CD4-positive, alpha-beta T cell (primary cell): ENCODE measurements at places on chromosomes 11 and 22.

DNA sequence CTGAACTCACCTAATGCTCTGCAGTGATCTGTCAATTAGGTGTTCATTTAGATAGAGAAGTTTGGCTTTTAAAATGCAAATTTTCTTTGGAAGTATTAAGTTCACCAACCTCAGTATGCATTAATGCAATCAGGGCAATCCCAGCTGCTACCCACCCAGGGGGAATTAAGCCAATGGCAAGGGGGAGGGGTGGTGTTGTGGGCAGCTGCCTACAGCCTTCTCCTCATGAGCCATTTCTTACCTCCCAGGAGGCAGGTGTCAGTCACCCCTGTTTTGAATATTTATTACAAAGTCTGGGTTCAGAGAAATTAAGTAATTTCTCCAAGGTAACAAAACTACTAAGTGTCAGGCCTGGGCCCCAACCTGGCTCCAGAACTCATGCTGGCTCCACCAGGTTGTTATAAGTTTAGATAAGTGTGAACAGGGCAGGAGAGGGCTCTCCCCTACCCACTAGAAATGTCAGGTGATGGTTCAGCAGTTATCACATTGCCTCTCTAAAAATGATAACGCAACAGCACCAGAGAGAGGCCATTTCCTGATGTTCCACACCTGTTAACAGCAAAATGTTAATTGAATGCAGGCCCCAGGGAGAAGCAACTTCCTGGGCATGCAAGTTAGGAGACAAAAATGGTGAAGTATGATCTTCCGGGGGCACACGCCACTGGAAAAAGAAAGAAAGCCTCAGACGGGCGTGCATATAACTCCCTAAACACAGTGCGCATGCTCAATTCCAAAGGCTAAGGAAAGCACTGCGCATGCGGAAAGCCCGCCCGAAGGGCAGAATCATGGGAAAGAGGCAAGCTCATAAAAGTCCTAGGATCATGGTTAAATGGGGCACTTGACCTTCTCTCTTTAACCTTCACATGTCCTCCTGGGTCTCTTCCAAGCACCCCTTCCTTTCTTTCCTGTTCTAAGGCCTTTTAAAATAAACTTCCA is 35.4 kb upstream of the GNAZ start:
- DNase-seq = no peak

DNA sequence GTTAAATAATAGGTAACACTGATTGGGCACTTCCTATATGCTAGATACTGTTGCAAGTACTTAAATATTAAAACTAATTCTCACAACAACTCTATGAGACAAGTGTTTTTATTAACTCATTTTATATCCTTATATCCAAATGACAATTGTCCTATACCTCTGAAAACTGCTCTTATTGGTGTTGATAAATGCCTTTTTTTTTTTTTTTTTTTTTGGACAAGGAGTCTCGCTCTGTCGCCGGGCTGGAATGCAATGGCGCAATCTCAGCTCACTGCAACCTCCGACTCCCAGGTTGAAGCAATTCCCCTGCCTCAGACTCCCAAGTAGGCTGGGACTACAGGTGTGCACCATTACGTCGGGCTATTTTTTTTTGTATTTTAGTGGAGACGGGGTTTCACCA is 41.6 kb downstream of the MRTFA start:
- no peak for DNase-seq

- DNase-seq = no peak
These were observed 45.3 kb upstream of the CD82 start for GRCh38 chr11:44519989-44520737.

- DNase-seq = no peak
These were observed 14.5 kb downstream of the CARS1 start for GRCh38 chr11:3042496-3043314.

DNA sequence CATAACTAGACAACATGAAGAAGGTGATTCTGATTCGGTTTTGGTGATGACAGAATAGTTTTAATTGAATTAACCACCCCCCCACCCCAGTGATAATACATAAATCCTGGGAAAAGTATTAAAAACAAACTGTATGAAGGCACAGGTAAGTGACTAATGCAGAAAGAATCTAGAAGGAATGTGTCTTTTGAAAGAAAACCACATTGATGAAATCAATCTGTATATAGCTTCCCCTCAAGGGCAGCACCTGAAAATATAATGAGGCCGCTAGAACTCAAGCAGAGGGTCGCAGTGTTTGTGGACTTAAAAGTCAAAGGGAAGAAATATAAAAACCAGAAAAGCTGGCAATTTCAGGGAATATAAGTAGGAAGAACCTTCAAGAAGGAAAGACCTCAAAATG is 580.5 kb upstream of the CHORDC1 start:
- no peak for DNase-seq

DNA sequence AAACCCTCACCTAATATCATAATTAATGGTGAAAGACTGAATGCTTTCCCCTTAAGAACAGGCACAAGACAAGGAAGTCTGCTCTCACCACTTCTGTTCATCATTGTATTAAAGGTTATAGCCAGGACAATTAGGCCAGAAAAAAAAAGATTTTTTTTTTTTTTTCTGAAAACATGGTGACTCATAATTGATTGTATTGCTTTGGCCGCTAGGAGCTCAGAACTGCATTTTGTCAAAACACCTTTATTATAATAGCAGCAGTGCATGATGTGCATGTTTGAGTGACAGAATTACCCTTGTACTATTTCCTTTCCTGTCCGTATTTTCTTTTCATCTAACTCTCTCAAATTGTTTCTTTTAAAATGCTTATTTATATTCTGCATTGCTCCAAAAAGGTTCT is 98.1 kb downstream of the RNF169 start:
- no peak for DNase-seq
